ENCODE measurements at places on chromosomes 1 and 21. TPM values are rescaled to one million over a fixed set of nuclear protein-coding genes. Genes with fewer than 3 reads are reported as not detected.

Gene TNNT2
- polyA plus RNA-seq: 0.61 TPM

Gene CHIA
- polyA plus RNA-seq: not detected

Gene SPRR2G
- 6.2 TPM for polyA plus RNA-seq

Gene SLC30A7
- polyA plus RNA-seq: 15.1 TPM

Gene DNAJC28
- 0.91 TPM for polyA plus RNA-seq

Gene NTNG1
- polyA plus RNA-seq: 8.5 TPM

Gene ANGEL2
- polyA plus RNA-seq: 17.2 TPM

Gene OXCT2
- polyA plus RNA-seq: not detected

Gene ODF2L
- polyA plus RNA-seq: 13.2 TPM

Gene CFAP74
- not detected for polyA plus RNA-seq

All from keratinocyte (primary cell).